ENCODE measurements at places on chromosomes 7 and 10.

DNA sequence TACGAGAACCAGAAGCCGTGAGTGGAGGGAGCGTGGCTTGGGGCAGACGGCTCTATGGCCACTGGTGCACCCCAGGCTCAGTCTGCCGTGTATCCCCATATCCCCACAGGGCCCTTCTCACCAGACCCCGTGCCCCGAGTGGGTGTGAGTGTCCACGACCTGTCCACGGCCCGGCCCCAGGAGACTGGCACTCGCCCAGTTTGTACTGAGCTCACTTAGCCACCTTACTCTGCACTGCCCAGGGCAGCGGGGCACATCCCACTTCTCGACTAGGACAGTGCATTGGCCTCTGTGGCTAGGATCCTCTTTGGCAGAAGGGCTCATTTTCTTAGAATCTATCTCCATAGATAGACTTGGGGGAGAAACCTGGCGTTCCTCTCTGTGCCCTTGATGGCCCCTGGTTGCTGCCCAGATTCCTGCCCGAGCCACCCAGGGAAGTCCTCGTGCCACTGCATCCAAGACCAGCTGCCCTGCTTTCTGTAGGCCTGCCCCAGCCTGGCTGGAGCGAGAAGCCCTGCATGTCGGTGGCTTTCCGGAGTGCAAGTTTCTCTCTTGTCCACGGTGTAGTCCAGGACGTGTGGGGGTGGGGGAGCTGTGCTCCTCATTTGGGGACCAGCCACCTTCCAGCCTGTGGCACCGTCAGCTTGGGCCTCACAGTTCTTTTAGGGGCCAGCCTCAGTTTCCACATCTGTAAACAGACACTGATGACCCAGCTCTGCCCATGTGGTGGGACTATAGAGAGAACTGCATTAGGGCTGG is 11.9 kb downstream of the TMEM120A start:
- DNase-seq = no peak

DNA sequence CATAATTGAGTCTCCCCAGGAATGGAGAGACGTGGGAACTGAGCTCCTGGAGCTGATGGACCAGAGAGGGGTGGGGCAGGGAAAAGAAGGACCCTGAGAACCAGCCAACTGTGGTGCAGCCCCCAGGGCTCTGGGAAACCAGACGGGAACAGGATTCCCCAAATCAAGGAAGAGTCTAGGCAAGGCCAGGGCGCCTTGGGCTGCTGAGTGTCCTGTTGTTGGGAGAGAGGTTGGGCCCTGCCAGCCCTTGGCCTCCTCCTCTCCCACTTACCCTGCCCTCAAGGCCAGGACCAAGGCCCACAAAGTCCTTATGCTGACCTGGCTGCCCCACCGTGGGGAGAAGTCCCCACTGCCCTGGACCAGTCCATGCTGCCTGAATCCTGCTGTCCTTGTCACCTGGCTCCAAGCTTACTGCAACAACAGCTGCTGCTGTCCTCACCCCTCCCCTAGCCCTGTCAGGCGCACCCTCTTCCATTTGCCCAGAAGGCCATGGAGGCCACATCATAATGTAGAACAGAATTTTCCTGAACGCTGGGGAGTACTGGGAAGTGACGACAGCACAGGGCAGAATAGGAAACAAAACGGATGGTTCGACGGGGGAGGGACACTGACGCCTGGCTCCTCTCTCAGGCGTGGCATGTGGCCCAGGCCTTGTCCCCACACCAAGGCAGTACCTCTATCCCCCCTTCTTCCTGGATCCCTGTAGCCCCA is 132.9 kb upstream of the ZMIZ1 start:
- no peak for DNase-seq

GRCh38 chr10:26048756-26049155 is 114.7 kb downstream of the MYO3A start:
- no peak for DNase-seq

- DNase-seq = no peak
Observed at GRCh38 chr10:130801784-130802183, 509.7 kb downstream of the TCERG1L start.

DNA sequence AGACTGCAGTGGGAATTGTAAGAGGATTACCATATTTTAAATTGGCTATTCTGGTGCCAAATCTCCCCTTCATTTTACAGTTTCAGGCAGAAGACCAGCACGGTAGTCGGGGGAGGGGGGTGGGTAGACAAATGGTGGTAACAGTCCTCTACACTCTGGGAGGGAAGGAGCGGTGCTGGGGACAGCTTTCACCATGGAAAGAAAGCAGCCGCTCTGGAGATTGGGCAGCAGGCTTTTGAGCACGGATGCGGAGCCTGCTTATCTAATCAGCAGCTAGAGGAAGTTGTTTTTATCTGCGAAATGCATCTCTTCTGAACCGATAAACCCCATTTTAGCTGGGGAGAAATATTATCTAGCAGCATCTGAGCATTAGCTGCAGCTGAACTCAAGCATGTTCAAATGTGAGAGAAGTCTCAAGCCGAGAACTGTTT is 28.7 kb downstream of the IKZF1 start:
- DNase-seq = no peak

DNA sequence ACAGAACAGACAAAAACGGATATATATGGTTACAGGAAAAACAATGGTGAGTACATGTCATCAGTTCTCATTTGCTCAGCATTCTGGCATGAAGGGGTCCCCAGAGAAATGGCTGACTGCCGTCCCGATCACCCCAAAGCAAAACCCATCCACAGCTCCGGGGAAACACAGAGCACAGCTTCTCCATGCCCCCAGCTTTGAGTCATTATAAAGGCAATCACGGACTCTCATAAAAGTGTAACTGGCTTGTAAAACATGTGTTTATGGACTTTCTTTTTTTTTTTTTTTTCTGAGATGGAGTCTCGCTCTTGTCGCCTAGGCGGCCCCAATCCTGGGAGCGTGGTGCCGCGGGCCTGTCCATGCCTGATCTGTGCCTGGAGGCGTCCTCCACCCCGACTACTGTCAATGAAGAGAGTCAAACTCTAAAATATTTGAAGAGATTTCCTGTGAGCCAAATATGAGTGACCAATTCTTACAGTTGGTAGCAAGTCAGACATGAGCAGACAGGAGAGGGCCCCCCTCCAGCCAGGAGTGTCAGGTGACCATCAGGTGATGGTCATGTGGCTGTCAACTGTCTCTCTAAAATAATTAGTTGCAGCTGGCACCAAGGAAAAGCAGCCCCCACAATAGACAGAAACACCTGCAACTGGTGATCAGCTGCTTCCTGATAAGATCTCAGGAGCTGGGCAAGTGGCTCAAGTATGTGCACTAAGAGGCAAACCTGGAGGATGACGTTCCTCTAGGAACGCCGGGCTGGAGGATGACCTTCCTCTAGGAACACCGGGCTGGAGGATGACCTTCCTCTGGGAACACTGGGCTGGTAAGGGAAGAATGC is 21.7 kb upstream of the NOM1 start:
- no peak for DNase-seq

GRCh38 chr7:31122649-31123058 is 70.5 kb downstream of the ADCYAP1R1 start:
- no peak for DNase-seq

GRCh38 chr7:45084901-45085618 is 3.7 kb downstream of the NACAD start:
- no peak for DNase-seq

- DNase-seq = no peak
Observed at GRCh38 chr10:109953766-109954165, 30.5 kb upstream of the XPNPEP1 start.

GRCh38 chr7:46581268-46581667 is 660.2 kb upstream of the IGFBP3 start:
- DNase-seq = no peak

- no peak for DNase-seq
Observed at GRCh38 chr7:47215049-47215448, 366.9 kb downstream of the TNS3 start.

DNA sequence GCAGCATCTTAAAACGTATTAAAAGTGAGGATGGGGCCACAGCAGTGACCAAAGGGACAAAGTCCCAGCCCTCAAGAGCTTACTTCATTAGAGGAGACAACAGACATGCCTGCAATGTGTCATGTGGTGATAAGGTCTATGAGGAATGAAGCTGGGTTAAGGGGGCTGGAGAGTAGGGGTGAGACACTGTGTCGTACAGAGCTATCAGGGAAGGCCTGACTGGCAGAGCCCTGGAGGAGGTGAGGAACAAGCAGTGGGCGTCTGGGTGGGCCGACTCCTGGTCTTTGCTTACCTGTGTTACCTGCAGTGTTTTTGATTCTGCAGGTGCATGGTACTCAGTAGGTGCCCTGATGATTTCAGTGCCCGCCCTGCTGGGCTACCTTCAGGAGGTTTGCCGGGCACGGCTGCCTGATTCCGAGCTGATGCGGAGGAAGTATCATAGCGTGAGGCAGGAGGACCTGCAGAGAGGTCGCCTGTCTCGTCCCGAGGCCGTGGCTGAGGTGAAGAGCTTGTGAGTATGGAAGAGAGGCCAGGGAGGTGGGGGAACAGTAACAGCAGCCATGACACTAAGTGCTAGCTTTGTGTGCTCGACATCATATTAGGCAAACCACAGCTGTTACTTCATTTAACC is 7.6 kb downstream of the ZFYVE27 start:
- DNase-seq = no peak

GRCh38 chr7:112336936-112337576 is 113.2 kb upstream of the IFRD1 start:
- no peak for DNase-seq

GRCh38 chr7:130595986-130596385 is 72.6 kb downstream of the COPG2 start:
- no peak for DNase-seq

DNA sequence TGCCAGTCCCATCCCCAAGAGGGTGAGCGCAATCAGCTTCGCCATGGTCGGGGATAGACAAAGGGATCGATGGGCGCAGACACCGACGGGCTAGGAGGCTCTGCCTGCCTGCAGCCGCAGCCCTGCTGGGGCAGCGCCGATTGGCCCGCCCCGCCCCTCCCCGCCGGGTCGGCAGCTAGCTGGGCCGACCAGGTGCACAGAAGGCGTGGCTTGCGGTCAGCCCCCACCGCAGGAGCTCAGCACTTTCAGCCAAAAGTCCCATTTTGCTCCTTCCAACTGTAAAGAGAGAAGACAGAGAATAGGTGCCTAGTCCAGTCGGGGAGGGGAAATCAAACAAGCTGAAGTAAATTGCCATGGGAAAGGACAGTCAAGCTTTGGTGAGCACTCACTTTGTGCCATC is at the start of gene PON1:
Gene PON1 (minus strand): TSS at position 102 of the 400 bp plus-strand sequence. CDS start 57 bp downstream, at position 45.
- DNase-seq = no peak

GRCh38 chr10:34792881-34793280 is 22.2 kb downstream of the PARD3 start:
- DNase-seq = no peak

- DNase-seq = no peak
Observed at GRCh38 chr7:90465816-90466215, 3.6 kb upstream of the PTTG1IP2 start.

DNA sequence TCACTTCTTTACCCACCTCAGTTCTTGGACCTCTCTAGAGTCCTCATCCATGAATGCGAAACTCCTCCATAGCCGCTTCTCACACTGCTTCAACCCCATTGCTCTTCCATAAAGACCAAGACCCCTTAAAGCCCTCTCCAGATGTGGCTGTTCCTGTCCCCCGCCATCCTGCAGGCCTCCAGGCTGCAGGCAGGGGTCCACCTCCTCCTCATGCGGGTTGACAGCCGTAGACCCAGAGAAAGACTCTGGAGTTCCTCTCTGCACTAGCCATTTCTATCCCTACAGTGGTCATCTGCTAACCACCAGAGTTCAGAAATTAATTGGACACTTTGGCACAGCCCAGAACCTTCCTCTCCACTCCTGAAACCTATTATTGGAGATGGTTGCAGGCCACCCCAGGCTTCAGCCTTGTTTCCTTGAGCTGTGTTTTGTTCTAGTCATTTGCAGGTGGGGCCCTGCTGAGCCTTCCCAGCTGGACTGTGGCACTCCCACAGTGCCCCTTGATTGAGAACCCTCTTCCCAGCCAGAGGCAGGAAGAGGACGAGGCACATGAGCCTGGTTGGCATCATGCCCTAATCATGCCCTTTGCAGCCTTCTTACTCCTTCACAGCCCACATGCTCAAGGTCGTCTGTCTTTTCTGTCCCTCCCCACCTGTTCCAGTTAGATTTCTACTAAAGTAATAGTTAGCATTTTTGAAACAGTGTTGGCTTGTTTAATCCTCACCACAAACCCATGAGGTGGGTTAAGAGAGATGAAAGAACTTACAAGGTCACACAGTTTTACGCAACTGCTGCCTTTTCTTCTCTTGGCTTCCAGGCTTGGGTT is 23.9 kb downstream of the CUL1 start:
- DNase-seq = no peak

- DNase-seq = no peak
Observed at GRCh38 chr10:83657487-83657886, 481.8 kb upstream of the GHITM start.

- no peak for DNase-seq
Observed at GRCh38 chr7:113404245-113404644, 285.9 kb upstream of the SMIM30 start.

- no peak for DNase-seq
Observed at GRCh38 chr10:48254750-48255512, 19.6 kb downstream of the FRMPD2 start.

DNA sequence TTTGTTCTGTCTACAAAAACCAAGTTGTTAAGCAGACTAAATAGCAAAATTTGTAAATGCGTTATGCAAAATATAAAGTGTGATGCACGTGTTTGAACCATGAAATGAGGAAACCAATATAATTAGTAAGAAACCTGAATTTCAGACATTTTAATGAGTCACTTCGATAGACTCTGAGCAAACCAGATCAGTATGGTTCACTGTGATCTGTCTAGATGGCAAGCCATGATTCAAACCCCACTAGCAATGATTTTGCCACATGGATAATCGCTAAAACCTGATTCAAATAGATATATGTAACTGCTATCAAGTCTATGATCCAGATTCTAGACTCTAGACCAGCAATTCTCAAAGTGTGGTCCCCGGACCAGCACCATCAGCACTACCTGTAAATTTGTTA is 24.8 kb downstream of the ZC3HAV1 start:
- DNase-seq = no peak

GRCh38 chr7:132328047-132328620 is 248.1 kb downstream of the PLXNA4 start:
- no peak for DNase-seq

DNA sequence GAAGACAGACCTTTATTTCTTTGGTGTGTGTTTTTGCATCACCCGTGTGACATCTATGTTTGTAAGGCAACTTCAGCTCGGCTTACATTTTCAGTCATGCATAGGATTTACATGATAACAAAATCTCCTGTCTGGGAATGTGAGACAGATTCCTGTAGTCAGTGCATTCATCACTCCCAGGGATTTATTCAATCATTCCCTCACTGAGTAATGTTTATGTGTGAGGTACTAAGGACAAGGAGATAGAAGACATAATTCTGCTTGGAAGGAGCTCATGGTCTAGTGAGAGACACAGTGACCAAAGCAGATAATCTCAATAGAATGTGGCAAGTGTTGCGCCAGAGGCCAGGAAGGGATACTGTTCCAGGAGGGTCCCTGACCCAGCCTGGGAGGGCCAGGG is 35.2 kb upstream of the BMPER start:
- no peak for DNase-seq

- no peak for DNase-seq
Observed at GRCh38 chr7:2913760-2914387, 69.8 kb upstream of the GNA12 start.
